ENCODE measurements at places on chromosomes 1 and 21. TPM values are rescaled to one million over a fixed set of nuclear protein-coding genes. Genes with fewer than 3 reads are reported as not detected.

Gene SLAMF7
- 14.8 TPM for total RNA-seq

Gene BARHL2
- total RNA-seq: not detected

Gene FAM72B
- 0.47 TPM for total RNA-seq

Gene OR2T33
- not detected for total RNA-seq

Gene RGS13
- total RNA-seq: 0.60 TPM

Gene ACTN2
- total RNA-seq: not detected

Gene TFAP2E
- total RNA-seq: 2.2 TPM

Gene SPRR2G
- total RNA-seq: not detected

Gene AZIN2
- total RNA-seq: 3.5 TPM

Gene ORC1
- 1.2 TPM for total RNA-seq

Gene ADPRS
- total RNA-seq: 26.2 TPM

Gene MAP3K7CL
- 2.3 TPM for total RNA-seq

Gene VAV3
- 11.4 TPM for total RNA-seq

Gene CACNA1S
- total RNA-seq: not detected

Gene PTGS2
- total RNA-seq: 0.19 TPM

Gene CZIB
- 27.4 TPM for total RNA-seq

Gene HSD11B1
- not detected for total RNA-seq

Gene CD1E
- total RNA-seq: not detected

Gene DISP3
- 0.28 TPM for total RNA-seq

All from CD8-positive, alpha-beta T cell (primary cell).